ENCODE measurements at places on chromosomes 12 and 14. TPM values are rescaled to one million over a fixed set of nuclear protein-coding genes. Genes with fewer than 3 reads are reported as not detected.

The INSM2 gene
- not detected for total RNA-seq

The OR4E2 gene
- not detected for total RNA-seq

The GPR68 gene
- total RNA-seq: 2.3 TPM

The NEK9 gene
- 11.4 TPM for total RNA-seq

The KCNMB4 gene
- 9.2 TPM for total RNA-seq
